ENCODE measurements at places on chromosomes 2 and 18.

- H3K27ac ChIP-seq = no peak overlapping the region
- DNase-seq = peak; percentile 83
These were observed 2.9 kb upstream of the KCNG2 start for GRCh38 chr18:79794846-79795245.

DNA sequence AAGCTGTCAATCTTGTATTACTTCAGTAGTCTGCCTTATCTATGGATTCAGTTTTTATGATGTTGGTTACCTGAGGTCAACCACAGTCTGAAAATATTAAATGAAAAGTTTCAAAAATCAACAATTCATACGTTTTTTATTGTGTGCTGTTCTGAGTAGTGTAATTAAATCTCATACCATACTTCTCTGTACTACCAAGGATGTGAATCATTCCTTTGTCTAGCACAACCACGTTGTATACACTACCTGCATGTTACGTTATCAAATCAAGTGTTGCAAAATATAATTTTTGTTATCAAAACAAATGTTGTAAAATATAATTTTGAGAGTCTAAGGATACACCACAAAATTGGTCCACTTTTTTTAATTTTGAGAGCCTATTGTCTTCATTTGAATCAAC is 590.2 kb upstream of the SETBP1 start:
- no peak for DNase-seq
- no peaks in the 10 kb centered on the region for H3K27me3 ChIP-seq
- no peak overlapping the region for H3K27ac ChIP-seq

GRCh38 chr2:29662861-29663260 is 258.5 kb downstream of the ALK start:
- no peak for DNase-seq
- H3K4me3 ChIP-seq = no peak overlapping the region
- H3K4me1 ChIP-seq = no peaks in the 10 kb centered on the region
- no peaks in the 10 kb centered on the region for H3K27me3 ChIP-seq
- H3K36me3 ChIP-seq = no peaks in the 10 kb centered on the region
- no peak overlapping the region for H3K27ac ChIP-seq

DNA sequence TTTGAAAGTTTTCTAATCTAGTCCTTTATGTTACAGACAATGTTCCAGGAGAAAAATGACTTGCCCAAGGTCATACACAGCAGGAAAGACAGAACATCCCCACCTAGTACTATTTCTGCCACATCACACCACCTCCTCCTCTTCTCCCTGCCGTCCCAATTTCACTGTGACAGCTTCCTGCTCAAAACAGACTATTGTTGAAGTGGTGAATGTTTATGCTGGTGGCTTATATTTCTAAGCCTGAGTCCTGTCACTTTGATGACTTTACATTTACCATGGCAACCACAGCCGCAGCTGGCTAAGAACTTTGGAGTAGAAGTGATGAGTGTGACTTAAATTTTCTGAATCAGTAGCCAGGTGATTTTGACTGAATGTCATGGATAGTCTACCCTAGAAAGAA is 10.0 kb downstream of the GALNT5 start:
- H3K27ac ChIP-seq = no peak overlapping the region
- no peaks in the 10 kb centered on the region for H3K4me1 ChIP-seq
- no peak overlapping the region for H3K4me3 ChIP-seq
- H3K36me3 ChIP-seq = no peaks in the 10 kb centered on the region

DNA sequence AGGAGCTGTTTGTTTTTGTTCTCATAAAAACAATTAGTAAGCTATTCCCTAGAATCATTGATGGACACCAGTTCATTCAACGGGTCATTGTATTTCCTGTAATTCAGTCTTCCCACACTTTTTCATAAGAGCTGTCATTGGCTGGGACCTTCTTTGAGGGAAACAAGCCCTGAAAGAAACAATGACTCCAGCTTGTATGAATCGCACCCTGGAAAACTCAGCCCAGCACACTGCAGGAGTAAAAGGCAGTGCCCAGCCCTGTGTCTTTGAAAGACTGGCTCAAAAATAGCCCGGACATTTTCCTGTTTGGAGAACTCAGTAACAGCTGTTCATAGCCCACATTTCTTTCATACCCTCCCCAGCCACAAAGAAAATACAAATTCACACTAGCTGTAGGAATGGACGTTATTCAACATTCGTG is 81.5 kb downstream of the NCKAP5 start:
- H3K36me3 ChIP-seq = no peaks in the 10 kb centered on the region
- H3K4me3 ChIP-seq = no peak overlapping the region
- peak overlapping the region; percentile 28 for H3K27ac ChIP-seq
- no peaks in the 10 kb centered on the region for H3K4me1 ChIP-seq
- DNase-seq = no peak
- H3K27me3 ChIP-seq = no peaks in the 10 kb centered on the region

DNA sequence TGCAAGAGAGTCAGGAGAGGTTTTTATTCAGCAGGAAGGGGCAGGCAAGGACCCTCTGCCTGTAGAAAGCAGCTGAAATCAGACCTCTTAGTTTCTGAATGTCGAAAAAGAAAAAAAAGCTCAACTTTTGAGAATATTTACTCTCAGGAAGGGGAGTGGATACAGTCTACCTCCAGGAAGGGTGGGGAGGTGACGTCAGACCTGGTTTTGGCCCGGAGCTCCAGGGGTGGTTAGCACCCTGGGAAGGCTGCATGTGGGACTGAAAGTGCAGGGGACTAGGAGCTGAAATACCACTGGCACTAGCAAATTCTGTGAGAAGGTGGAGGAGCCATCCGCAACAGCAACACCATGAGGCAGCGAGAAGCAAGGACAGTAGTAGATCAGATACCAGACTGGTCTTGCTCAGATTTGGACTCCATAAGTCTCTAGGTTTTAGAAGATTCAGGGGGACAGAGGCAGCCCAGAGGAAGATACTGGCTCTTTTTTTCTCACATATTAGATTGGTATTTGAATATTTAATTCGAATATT is 19.8 kb downstream of the MC2R start:
- no peak for DNase-seq
- peaks cover 9% of the 10 kb centered on the region for H3K27me3 ChIP-seq
- no peak overlapping the region for H3K27ac ChIP-seq
- no peak overlapping the region for H3K4me3 ChIP-seq

- DNase-seq = peak; percentile 91
- peaks cover 100% of the 10 kb centered on the region for H3K36me3 ChIP-seq
- no peak overlapping the region for H3K4me3 ChIP-seq
- H3K4me1 ChIP-seq = peaks cover 27% of the 10 kb centered on the region
- no peaks in the 10 kb centered on the region for H3K27me3 ChIP-seq
These were observed 9.3 kb downstream of the GGCX start for GRCh38 chr2:85551698-85552678.

GRCh38 chr2:136246086-136246669 is 128.2 kb upstream of the CXCR4 start:
- peak overlapping the region; percentile 46 for H3K4me3 ChIP-seq
- peaks cover 13% of the 10 kb centered on the region for H3K4me1 ChIP-seq
- DNase-seq = peak; percentile 87
- peak overlapping the region; percentile 73 for H3K27ac ChIP-seq
- H3K27me3 ChIP-seq = no peaks in the 10 kb centered on the region
- no peaks in the 10 kb centered on the region for H3K36me3 ChIP-seq

- H3K27me3 ChIP-seq = no peaks in the 10 kb centered on the region
- no peak overlapping the region for H3K27ac ChIP-seq
- DNase-seq = no peak
- no peak overlapping the region for H3K4me3 ChIP-seq
- no peaks in the 10 kb centered on the region for H3K36me3 ChIP-seq
- peaks cover 5% of the 10 kb centered on the region for H3K4me1 ChIP-seq
These were observed 4.9 kb downstream of the ALPK2 start for GRCh38 chr18:58624011-58624410.

DNA sequence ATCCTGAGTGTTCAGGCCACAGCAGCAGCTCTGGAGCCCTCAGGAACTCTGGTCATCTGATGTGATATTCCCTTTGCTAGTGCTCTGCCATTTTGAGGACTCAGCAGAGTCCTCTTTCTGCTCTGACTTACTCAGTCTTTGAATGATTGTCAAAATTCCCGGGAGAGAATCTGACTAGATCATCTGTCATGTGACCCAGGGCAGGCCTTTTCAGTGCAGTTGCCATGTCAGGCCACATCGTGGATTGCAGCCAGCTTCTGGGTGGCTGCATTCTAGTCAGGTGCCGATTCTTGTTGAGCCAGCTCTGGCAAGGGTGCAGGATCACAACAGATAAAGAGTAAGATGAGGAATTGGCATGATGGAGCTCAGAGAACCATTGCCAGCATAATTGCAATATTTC is 795.6 kb downstream of the CPS1 start:
- H3K27me3 ChIP-seq = no peaks in the 10 kb centered on the region
- H3K36me3 ChIP-seq = no peaks in the 10 kb centered on the region
- DNase-seq = no peak
- no peak overlapping the region for H3K4me3 ChIP-seq

- H3K36me3 ChIP-seq = no peaks in the 10 kb centered on the region
- H3K4me1 ChIP-seq = peaks cover 4% of the 10 kb centered on the region
- H3K27ac ChIP-seq = no peak overlapping the region
- DNase-seq = no peak
These were observed 3.7 kb upstream of the SOCS6 start for GRCh38 chr18:70284976-70285620.

DNA sequence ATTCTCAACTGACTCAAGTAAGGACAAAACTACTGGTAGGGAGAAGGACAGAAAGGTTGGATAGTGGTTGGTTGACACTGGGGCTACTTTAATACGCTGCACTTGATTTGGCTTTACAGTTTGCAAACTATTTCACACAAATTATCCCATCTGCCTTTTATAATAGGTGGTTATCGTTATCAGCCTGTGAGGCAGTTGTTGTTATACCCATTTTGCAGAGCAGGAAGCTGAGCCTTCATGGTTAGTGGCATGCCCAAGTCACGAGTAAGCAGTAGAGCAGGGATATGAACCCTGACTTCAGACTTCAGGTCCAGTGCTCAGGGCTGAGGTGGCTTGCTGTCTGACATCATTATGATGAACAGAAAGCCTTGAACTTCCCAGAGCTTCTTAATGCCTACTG is 5.3 kb downstream of the CTIF start:
- DNase-seq = no peak
- no peak overlapping the region for H3K27ac ChIP-seq
- H3K4me1 ChIP-seq = peaks cover 4% of the 10 kb centered on the region

DNA sequence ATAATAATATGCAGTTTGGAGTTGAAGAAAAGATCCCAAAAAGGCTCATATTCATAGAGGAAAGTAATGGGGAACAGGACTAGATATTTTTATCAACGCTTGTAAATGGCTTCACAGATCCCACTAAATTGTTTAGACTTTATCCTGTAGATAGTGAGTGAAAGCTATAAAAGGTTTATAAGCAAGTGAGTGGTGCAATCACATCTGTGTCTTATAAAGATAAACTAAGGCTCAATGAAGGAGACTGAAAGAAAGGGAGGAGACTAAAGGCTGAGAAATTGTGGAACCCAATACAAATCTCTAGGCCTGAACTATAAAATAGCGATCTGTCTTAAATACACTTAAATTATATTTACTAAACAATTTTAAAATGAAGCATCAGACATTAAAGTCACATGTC is 7.7 kb downstream of the SP3 start:
- peak overlapping the region; percentile 1 for H3K27ac ChIP-seq
- H3K36me3 ChIP-seq = no peaks in the 10 kb centered on the region
- no peak overlapping the region for H3K4me3 ChIP-seq
- no peak for DNase-seq

GRCh38 chr2:67528320-67528719 is 131.2 kb downstream of the ETAA1 start:
- H3K27ac ChIP-seq = no peak overlapping the region
- H3K4me1 ChIP-seq = no peaks in the 10 kb centered on the region
- DNase-seq = no peak
- H3K27me3 ChIP-seq = no peaks in the 10 kb centered on the region
- no peak overlapping the region for H3K4me3 ChIP-seq

DNA sequence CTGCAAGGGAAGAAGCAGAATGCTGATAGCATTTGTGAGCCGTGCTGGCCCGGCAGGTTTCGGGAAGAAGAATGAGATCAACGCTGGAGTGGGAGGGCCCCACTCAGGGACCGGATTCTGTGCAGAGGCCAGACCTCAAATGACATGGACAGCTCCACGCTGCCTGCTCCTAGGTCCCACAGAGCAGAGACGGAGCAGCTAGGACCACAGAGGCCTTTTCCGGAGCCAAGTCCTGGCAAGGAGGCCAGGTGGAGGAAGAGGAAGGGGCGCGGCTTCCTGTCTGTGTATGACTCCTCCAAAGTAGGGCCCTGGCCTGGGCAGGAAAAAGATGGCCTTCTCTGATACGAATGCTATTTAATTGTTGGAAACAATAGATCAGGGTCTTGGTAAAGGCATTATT is 139.9 kb downstream of the LRRC30 start:
- H3K4me1 ChIP-seq = peaks cover 35% of the 10 kb centered on the region
- peak; percentile 84 for DNase-seq
- H3K4me3 ChIP-seq = no peak overlapping the region
- H3K27ac ChIP-seq = peak overlapping the region; percentile 74
- H3K27me3 ChIP-seq = no peaks in the 10 kb centered on the region
- H3K36me3 ChIP-seq = no peaks in the 10 kb centered on the region

DNA sequence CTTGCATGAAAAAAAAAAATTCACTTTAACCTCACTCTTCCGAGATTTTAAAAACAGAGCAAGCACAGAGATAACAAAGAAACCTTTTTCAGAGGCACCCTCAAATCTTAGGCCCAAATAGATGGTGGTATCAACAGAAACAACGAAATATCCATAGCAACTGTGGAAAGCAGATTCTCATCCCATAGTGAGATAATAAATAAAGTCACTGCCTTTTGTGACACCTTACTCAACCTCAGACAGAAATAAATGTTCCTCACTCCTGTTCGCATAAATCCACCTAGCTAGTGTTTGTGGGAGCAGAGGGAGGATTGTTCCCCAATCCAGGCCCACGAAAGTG is 60.9 kb upstream of the RTN4 start:
- H3K4me1 ChIP-seq = peaks cover 30% of the 10 kb centered on the region
- H3K36me3 ChIP-seq = no peaks in the 10 kb centered on the region
- no peak for DNase-seq
- H3K4me3 ChIP-seq = no peak overlapping the region

- no peaks in the 10 kb centered on the region for H3K27me3 ChIP-seq
- peaks cover 94% of the 10 kb centered on the region for H3K4me1 ChIP-seq
- H3K4me3 ChIP-seq = no peak overlapping the region
- DNase-seq = peak; percentile 83
- H3K27ac ChIP-seq = peak overlapping the region; percentile 88
- no peaks in the 10 kb centered on the region for H3K36me3 ChIP-seq
These were observed 159.2 kb downstream of the BCL2 start for GRCh38 chr18:63160172-63160995.

DNA sequence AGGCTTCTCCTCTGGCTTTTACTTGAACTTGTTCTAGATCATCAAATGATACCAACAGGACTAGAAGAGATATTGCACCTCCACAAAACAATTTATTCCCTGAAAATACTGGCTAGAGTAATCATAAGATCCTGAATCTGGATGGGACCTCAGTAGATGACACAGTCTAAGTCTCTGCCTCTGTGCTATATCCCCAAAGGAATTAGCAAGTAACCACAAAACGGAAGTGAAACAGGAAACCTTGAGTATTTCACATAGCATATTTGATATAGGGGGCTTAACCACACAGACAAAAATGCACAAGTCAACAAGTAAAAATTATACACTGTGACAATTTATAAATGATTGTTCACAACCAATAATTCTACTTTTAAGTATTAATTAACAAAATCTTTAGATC is 456.9 kb upstream of the TNP1 start:
- no peak for DNase-seq
- no peaks in the 10 kb centered on the region for H3K27me3 ChIP-seq
- no peak overlapping the region for H3K27ac ChIP-seq
- H3K36me3 ChIP-seq = no peaks in the 10 kb centered on the region
- H3K4me3 ChIP-seq = no peak overlapping the region

All from spleen (tissue), 13 donors.